Activated CD8-positive, alpha-beta T cell treated with anti-CD3 and anti-CD28 coated beads for 36 hours (primary cell): ENCODE measurements at places on chromosomes 2 and 18. TPM values are rescaled to one million over a fixed set of nuclear protein-coding genes. Genes with fewer than 3 reads are reported as not detected.
A peak's percentile ranks its signal among the peaks of the same experiment; 100 is the strongest.

DNA sequence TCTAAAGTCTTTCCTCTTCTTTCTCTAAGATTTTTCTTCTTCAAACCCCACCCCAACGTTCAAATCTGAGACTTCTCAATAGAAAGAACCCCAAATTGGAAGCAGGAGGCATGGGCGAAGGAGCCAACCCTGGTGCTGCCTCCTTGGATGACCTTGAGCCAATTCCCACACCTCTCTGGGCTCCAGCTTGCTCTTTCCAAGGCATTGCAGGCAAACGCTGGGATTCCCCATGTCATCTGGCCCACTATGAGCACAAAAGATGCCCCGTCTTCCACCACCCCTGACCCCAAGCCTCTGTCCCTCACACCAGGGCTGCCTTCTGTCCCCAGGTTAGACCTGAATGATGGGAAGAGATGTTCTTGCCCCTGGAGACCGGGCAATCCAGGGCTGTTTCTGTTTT, 57.0 kb downstream of the TTC32 start:
- DNase-seq: no peak

GRCh38 chr2:139964721-139965440, 1184.7 kb upstream of the NXPH2 start:
- DNase-seq: no peak

The CHST9 gene
- not detected for total RNA-seq

DNA sequence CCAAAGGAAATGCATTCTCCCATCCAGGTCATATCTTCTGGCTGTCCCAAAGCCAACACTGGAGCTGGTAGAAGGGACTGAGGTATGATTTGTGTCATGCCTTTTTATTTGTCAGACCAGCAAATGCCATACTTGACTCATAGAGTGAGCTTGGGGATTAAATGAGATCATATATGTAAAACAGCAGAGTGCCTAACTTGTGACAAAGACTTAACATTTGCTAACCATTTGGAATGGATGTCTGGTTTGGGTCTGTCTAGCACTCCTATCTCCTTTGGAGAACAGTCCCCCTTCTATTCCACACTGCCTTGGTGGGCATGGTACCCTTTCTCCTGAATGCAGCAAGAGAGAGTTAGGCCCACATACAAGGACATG, 128.5 kb upstream of the LGALSL start:
- DNase-seq: peak; percentile 22

DNA sequence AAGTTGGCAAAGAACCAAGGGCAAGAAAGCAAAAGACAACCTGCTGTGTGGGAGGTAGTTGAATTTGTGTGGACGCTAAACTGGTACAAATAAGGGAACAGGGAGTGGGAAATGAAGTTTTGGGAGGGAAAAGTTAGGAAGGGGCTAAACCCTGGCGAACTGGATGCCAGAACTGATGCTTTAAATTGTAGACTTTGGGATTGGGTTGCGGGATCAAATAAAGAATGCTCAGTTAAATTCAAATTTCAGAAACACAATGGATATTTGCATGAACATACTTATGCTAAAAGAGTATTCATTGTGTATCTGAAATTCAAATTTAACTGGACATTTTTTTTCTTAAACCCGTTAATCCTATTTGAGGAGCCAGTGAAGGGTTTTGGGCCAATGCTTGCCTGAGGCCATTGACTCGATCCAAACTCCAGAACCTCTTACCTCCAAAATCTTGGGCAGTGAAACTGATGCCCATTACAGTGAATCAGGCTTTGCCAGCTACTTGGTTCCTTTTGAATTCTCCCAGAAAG, 44.2 kb upstream of the YWHAQ start:
- no peak for DNase-seq

DNA sequence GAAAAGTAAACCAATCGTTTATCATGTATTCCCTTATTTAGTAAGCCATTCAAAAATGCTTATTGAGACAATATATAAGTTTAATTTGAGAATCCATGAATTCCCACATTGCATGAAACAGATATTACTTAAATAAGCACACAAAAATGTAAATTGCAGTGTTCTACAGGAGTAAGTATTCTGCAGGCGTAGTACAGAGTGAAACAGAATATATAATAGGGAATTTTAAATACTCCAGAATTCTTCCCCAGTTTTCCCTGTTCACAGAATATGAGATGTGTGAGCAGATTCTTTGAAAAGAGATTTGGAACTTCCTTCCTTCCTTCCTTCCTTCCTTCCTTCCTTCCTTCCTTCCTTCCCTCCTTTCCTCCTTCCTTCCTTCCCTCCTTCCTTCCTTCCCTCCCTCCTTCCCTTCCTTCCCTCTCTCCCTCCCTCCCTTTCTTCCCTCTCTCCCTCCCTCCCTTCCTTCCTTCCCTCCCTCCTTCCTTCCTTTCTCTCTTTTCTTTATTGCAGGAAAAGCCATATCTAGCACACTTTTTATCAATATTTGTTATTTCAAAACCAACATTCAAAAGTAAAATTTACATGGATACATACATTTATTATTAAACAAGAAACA, 977.7 kb upstream of the LRRTM1 start:
- DNase-seq: no peak

GRCh38 chr2:45533771-45534170, 77.3 kb downstream of the SRBD1 start:
- no peak for DNase-seq

DNA sequence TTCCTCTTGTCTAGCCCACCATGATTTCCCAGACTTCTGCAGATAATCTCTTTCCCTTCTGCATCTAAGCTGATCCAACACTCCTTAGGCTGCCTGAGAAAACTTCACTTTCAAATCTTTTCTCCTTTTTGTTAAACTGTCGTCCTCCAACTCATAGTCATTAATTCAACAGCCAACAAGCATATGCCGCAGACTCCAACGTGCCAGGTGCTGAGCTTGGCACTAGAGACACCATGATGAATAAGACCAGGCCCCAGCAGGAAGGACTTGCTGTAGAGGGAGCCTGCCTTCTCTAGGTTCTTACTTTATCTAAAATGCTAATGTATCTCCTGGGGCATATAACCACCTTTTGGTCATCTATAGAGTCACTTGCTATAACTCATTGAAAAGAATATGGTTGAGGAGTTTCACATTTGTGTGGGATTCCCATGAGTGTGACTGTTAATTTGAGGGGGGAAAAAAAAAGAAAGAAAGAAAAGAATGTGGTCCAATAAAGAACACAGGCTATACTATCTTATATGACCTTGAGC, 51.0 kb downstream of the ANKRD44 start:
- DNase-seq: no peak

- no peak for DNase-seq
Observed at GRCh38 chr18:48342125-48342524, 67.1 kb downstream of the ZBTB7C start.

GRCh38 chr18:73679941-73680712, 467.5 kb downstream of the FBXO15 start:
- no peak for DNase-seq

The RGPD4 gene
- total RNA-seq: 0.07 TPM

GRCh38 chr2:3445891-3446290, 66.4 kb downstream of the TRAPPC12 start:
- DNase-seq: no peak

The IL36RN gene
- not detected for total RNA-seq

DNA sequence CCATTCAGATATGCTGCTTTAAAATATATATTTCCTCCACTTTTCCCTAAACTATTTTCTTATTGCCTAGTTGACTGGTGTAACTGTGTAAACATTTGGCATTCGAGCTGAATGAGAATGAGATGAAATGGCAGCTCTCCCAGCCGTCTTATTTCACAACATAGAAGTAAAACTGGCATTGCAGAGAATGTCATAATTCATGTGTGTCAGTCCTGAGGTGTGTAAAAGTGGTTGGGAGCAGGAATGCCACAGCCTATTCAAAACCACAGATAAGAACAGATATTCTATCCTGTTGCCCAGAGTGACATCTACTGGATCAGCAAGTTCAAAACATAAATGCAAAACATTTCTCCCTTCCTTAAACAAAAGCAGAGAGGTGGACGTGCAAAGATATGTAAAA, 565.5 kb upstream of the CHAC2 start:
- no peak for DNase-seq

- no peak for DNase-seq
Observed at GRCh38 chr2:203432811-203433210, 102.3 kb downstream of the RAPH1 start.

DNA sequence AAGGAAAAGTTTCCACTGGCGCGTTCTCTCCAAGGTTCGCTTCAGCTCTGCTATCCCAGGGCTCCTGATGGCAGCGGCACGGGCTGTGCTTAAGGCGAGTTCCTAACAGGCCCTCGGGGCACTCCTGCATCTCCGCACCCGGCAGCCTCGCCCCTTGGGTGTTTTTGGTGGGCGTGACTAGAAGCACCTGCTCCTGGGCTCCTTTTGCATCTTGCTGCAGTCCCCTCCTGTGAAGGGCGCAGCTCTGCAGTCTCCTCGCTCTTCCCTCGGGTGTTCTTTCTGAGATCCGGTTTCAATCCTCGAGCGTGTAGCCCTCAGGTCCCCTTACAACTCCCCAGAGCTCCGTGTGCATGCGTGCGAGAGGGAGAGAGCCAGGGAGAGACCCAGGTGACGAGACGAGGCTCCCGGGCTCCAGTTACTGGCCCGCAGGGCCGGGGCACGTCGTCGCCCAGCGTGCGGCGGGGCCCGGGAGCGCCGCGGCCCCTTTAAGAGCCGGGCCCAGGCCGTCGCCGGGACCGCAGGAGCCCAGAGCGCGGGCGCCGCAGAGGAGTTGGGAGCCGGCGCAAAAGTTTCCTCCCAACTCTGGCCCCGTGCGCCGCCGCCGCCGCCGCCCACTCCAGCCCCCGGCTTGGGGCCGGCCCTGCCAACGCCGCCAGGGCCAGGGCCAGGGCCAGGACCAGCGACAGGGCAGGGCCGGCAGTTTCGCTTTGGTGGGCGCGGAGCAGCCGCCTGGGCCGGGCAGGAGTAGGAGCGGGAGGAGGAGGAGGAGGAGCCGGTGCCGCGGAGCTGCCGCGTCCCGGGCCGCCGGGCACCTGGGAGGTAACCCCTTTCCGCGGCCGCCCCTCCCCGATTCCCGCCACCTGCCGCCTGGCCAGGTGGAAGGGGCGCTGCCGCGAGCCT, at the start of gene PARD3B:
Gene PARD3B (plus strand): TSS at position 515 of the 900 bp plus-strand sequence. CDS start 525 bp downstream, outside the sequence.
- peak; percentile 44 for DNase-seq

DNA sequence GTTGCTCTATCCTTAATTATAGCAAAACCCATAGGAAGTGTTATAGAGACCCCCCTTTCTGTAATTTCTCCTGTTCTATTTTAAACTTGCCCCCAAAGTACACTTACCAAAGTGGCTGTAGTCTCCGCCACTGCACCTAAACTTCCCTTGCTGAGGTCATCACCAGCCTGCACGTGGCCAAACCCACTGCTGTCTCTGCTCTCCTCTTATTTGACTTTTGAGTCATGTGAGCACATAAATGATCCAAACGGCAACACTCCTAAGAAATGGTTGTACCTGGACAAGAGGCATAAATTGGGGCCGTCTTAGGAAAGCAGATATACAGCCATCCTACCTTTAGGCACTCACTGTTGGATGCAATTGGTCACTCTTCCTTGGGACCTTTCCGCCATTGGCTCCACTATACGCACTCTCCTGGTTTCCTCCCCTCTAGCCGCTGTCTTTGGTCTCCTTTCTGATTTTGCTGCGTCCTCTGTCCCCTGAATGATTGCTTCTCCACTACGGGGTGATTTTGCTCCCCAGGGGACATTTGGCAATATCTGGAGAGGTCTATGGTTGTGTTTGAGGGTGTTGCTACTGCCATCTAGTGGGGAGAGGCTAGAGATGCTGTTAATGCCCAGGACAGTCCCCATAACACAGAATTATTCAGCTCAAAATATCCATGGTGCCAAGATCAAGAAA, 19.2 kb upstream of the IL36G start:
- peak; percentile 45 for DNase-seq

DNA sequence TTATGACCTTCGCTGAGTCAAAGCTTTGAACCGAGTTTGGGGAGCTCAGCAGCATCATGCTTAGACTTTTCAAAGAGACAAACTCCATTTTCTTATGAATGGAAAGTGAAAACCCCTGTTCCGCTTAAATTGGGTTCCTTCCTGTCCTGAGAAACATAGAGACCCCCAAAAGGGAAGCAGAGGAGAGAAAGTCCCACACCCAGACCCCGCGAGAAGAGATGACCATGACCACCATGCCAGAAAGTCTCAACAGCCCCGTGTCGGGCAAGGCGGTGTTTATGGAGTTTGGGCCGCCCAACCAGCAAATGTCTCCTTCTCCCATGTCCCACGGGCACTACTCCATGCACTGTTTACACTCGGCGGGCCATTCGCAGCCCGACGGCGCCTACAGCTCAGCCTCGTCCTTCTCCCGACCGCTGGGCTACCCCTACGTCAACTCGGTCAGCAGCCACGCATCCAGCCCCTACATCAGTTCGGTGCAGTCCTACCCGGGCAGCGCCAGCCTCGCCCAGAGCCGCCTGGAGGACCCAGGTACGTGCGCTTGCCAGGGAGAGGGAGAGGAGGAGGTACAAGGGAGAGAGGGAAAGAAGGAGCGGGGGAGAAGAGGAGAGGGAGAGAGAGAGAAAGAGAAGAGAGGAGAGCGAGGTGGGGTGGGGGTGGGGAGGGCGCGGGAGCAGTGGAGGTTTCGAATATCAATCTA, at the start of gene DLX1:
Gene DLX1 (plus strand): TSS at position 48 of the 700 bp plus-strand sequence. CDS start 171 bp downstream, at position 219.
- no peak for DNase-seq

DNA sequence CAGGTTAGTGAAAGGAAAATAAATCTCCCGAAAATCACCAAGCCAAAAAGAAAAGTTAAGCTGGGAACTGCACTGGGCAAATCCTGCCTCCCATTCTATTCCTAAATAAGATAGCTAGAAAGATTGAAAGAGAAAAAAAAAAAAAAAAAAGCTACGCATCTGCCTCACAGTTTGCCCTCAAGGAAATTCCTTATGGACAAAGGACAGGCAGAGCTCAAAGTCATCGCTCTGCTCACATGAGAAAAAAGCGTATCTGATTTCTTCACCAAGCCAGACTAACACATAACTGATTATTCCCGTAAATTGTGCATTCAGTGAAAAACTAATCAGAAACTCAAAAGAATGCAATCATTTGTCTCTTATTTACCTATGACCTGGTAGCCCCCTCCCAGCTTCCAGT, 50.0 kb downstream of the PUM2 start:
- DNase-seq: no peak

The SH3RF3 gene
- 1.9 TPM for total RNA-seq

DNA sequence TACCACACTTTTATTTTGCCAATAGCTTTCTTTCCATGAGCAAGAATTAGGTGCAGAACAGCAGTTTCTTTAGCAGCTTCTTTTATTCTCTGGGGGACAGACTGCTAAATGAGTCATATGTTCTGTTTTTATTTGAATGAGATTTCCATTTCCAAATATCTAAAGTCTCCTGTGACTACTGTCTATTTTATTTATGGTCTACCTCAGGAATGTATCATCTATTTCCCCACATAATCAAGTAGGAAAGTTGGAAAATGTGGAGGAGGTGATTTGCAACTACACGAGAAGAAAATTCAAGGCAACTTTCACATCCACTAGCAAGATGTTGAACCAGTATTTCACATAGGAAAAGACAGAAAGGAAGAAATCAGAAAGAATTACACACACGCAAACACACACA, 139.9 kb upstream of the MEX3C start:
- no peak for DNase-seq

The FBLN7 gene
- total RNA-seq: 7.4 TPM

GRCh38 chr2:233672886-233673285, 1.2 kb downstream of the UGT1A9 start:
- DNase-seq: no peak

The STON1 gene
- total RNA-seq: 0.74 TPM

The KCNK3 gene
- not detected for total RNA-seq

GRCh38 chr2:71538656-71539265, 85.4 kb downstream of the DYSF start:
- DNase-seq: peak; percentile 51

- no peak for DNase-seq
Observed at GRCh38 chr2:166106431-166107015, 21.3 kb downstream of the SCN1A start.

GRCh38 chr2:112634874-112635157, 10.9 kb upstream of the SLC20A1 start:
- DNase-seq: no peak

The POTEI gene
- total RNA-seq: not detected
